IPS DF 19.7 (cell line): ENCODE measurements at places on chromosomes 11 and 22.

GRCh38 chr11:30131535-30131934 lies 99.3 kb upstream of the FSHB start:
- DNase-seq, result no peak

GRCh38 chr11:75388386-75389275 lies 10.7 kb upstream of the RPS3 start:
- peak; percentile 56 for DNase-seq

GRCh38 chr22:19115628-19116027 lies 6.6 kb downstream of the DGCR2 start:
- no peak for DNase-seq

- DNase-seq, result no peak
Observed at GRCh38 chr22:47920380-47920959, 1158.0 kb downstream of the TBC1D22A start.

DNA sequence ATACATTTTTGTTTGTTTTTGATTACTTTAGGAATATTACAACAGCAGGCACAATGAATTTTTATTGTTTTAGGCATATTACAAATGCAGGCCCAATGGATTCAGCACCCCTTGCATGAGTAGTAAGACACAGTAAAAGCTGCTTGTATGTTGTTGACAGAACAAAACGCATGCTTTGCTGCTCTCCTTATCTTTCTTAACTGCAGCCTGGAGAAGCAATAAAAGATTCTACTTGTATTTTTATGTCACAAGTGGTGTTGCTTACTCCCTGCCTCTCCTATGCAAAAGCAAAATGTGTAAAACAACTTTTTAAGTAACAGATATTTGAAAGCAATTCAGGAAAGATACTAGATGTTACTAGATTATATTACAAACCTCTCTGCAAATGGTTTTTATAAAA lies 73.9 kb downstream of the TRPC6 start:
- DNase-seq, result no peak

- DNase-seq, result no peak
Observed at GRCh38 chr11:134580610-134580975, 168.6 kb upstream of the B3GAT1 start.

DNA sequence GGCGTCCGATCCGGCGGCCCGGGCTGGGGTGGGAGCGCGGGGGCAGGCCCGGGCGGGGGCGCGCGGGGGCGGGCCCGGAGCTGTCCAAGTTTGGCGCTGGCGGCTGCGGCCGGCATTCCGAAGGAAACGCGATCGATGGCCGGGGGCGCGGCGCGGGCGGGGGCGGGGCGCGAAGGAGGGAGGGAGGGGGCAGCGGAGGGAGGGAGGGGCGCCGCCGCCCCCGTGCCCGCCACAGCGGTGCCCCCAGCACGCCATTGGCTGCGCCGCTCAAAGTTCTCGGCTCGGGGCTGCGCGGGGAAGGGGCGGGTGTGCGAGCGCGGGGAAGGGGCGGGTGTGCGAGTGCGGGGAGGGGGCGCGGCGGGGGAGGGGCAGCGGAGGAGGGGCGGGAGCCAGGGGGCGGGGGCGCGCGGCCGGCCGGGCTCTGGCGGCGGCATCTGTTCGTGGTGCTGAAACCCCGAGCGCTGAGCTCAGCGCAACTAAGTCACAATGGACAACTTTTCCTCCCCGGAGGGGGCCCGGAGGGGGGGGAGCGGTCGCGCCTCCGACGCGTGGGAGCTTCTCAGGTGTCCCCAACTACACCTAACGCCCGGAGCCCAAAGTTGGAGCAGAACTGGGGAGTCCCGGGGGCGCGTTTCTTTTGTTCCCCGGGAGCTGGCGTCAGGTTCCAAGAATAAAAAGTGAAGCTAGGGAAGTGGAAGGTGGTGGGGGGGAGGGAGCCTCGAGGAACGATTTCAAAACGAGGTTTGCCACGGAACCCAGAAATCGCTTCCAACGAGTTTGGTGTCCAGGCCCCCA lies 2.2 kb downstream of the PHF21B start:
- DNase-seq, result no peak

GRCh38 chr11:83006877-83007330 lies 64.8 kb downstream of the RAB30 start:
- DNase-seq, result no peak

GRCh38 chr11:20647976-20648565 lies 21.3 kb upstream of the NELL1 start:
- no peak for DNase-seq

GRCh38 chr11:96036863-96037262 lies 113.0 kb upstream of the MTMR2 start:
- no peak for DNase-seq

- no peak for DNase-seq
Observed at GRCh38 chr11:112425121-112425520, 164.5 kb upstream of the PLET1 start.

GRCh38 chr22:20054034-20054427 lies 26.0 kb upstream of the DGCR8 start:
- DNase-seq, result no peak

DNA sequence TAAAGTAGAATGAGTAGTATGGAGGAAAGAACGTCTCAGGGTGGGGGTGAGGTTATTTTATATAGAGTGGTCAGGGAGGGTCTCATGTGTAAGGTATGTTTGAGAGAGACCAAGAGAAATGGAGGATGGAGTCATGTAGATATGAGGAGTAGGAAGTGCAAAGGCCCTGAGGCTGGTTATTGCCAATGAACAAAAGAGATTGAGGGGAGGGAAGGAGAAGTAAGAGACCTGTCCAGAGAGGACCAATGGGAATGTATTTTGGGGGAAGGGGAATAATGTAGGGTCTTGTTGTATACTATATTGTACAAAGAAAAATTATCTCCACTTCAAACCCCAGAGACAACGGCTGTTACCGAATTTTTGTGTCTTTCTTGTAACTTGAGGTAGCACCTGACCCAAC lies 9.8 kb downstream of the CTNND1 start:
- DNase-seq, result no peak

DNA sequence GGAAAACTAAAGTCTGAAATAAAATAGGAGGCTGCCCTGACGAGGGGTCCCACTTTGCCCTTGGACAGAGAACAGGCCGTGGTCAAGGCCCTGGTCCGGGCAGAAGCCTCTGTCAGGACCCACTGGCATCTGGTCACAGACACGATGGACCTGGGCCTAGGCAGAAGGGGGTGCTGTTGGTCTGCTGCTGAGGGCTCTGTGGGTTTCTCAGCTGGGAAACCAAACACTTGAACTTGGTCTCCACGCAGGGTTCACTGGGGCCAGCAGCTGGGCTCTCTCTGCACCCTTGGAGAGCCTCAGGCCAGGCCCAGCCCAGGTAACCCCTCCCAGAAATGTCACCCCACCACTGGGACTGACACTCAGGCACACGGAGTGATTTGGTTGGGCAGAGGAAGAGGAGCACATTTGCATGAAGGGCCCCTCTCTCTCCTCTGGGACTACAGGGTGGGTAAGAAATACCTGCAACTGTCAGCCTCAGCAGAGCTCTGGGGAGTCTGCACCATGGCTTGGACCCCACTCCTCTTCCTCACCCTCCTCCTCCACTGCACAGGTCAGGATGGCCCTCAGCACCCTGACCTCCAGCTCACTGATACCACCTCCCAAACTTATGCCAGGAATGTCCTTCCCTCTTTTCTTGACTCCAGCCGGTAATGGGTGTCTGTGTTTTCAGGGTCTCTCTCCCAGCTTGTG lies 48.1 kb upstream of the TOP3B start:
- DNase-seq, result peak; percentile 23

- DNase-seq, result no peak
Observed at GRCh38 chr22:36378869-36379217, 8.9 kb downstream of the MYH9 start.

DNA sequence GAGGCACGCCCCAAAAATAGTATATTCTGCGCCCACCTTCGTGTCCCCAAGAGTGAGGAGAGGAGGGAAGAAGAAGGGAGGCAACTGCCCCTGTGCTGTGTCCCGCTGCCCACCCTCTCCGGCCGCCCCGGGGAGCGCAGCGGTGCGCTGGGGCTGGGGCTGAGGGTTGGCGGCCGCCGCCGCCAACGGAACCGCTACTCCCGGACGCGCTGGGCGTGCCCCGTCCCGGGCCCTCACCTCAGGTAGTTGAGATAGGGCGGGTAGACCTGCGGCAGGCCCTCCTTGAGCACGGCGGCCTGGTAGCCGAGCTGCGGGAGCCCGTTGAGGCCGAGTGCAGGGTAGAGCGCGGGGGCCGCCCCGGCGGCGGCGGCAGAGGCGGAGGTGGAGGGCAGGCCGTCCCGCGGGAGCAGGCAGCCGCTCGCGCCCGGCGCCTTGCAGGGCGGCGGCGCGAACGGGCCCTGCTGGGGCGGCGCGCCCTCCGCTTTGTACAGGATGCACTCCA lies 2.4 kb downstream of the PGR start:
- DNase-seq, result no peak

GRCh38 chr11:131544591-131544990 lies 174.2 kb downstream of the NTM start:
- no peak for DNase-seq

- DNase-seq, result no peak
Observed at GRCh38 chr11:31387379-31387778, 17.7 kb downstream of the DNAJC24 start.
